ENCODE measurements at places on chromosomes 1 and 21.

DNA sequence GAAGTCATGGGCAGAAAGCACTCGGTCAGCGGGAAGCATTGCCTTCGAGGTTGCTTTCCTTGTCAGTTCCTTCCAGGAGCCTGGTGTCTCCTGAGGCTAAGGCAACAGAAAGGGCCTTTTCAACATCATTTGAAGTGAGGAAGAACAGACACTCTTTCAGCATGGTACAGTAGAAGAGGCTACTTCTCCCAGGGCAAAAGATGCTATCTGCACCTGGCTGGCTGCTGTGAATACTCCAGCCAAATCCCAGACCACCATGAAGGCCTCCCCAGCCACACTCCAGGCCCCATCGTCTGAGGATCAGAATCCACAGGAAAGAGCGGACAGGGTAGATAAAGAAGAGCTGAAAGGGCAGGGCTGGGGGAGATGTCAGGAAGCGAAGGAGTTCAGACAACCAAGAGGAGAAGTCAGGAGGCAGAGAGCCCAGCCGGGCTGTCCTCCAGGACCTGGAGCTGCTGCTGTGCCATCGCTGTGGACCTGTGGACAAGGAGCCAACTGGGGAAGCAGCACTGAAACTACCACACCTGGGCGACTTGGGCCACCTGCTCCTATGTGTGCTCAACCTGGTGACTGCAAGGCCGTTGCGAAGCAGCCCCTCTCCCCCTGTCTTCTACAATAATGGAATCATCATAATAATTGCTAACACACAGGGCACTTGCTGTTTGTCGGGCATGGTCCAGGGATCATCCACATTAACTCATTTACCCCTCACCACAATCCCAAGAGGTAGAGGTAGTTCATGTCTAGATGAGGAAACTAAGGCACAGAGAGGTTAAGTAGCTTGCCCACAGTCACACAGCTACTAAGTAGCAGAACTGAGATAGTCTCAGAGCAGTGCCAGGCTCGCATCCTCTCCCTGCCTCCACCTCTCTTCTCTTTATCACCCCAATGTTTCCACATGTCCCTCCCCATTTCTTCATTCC lies 88.0 kb upstream of the ZBTB40 start:
- no peak for DNase-seq

DNA sequence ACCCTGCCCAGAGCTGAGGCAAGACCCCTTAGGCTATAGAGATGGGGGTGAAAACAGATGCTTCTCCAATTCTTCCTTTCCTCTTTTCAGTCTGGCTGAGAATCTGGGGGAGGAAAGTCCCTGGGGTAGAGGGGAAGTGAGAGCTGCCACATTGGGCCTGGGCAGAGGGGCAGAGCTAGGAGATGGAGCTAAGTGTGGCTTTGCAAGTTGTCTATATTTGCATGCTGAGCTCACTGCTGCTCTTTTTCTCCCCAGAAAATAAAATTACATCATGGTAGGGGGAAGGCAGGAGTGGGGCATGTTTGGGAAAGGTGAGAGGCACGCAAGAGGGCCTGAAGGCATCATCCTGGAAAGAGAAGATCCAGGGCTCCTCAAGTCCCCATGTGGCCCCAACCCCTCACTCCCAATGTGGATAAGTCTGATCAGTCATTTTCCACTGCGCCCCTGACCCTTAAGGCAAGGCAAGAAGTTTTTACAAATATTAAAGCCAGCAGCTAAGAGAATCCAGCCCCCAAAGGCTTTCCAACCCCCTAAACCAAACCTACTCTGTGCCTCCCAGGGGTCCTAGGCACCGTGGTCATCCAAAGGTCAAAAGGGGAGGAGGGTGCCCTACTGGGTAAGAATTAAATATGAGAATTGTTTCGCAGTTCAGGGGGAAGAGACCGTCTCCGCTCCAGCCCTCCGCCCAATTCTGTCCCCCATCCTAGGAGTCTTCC lies 500 bp upstream of the PEA15 start:
- no peak for DNase-seq

- no peak for DNase-seq
Measured at GRCh38 chr1:80154176-80154575, 1147.6 kb upstream of the ADGRL4 start.

- no peak for DNase-seq
Measured at GRCh38 chr1:5111581-5111980, 457.2 kb downstream of the AJAP1 start.

DNA sequence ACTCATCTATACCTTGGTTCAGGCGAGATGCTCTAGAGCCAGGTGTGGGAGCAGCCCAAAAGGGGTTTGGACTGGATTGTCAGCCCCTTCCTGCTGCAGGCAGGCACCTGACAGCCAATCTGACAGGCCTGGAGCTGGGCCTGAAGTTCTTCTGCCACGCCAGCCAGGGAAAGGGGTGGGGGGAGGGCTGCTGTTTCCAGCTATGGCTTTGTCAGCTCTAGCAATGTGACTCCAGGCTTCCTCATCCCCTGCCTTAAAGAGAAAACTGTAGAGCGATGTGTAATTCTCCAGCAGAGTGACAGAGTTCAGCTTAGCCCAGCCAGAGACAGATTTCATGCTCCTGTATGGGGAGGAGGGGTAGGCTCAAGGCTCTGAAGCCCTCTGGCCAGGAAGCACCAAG lies 30.3 kb downstream of the WNT4 start:
- no peak for DNase-seq
